ENCODE measurements at places on chromosomes 12 and 14.

DNA sequence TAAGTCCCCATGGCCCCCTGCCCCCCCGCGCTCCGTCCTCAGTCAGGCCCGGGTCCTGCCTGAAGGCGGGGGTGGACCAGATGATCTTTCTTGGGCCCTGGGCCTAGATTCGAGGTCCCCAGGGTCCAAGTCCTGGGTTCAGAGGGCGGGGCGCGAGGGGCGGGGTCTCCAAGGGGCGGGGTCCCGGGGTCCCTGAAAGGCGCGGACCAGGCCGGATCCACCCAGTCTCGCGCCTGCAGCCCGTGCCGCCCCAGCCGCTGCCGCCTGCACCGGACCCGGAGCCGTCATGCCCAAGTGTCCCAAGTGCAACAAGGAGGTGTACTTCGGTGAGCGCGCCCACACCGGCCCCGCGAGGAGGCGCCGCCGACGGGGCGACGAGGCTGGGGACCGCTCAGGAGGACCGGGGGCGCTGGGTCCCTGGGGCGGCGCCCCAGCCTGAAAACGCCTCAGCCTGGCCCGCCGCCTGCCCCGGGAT lies 325 bp downstream of the CRIP1 start:
- DNase-seq = peak; percentile 72

DNA sequence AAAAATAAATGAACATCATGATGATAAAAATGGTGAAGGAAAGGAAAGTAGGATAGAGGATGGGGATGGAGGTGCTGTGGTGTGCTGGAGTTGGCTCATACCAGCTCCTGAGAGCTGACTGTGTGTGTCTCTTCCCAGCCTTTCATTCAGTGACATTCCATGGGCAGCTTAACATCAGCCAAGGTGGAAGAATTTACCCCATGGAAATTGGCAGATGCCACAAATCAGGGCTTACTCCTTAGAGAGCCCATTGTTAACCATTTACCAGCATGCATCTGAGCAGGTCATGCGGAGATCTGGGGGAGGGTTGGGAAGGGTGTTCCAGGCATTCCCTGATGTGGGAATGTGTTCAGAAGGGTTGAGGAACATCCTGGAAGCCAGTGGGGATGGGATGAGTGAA lies 164.7 kb upstream of the MYL2 start:
- DNase-seq = no peak

GRCh38 chr14:101819251-101819990 lies 57.9 kb downstream of the PPP2R5C start:
- DNase-seq = peak; percentile 82

DNA sequence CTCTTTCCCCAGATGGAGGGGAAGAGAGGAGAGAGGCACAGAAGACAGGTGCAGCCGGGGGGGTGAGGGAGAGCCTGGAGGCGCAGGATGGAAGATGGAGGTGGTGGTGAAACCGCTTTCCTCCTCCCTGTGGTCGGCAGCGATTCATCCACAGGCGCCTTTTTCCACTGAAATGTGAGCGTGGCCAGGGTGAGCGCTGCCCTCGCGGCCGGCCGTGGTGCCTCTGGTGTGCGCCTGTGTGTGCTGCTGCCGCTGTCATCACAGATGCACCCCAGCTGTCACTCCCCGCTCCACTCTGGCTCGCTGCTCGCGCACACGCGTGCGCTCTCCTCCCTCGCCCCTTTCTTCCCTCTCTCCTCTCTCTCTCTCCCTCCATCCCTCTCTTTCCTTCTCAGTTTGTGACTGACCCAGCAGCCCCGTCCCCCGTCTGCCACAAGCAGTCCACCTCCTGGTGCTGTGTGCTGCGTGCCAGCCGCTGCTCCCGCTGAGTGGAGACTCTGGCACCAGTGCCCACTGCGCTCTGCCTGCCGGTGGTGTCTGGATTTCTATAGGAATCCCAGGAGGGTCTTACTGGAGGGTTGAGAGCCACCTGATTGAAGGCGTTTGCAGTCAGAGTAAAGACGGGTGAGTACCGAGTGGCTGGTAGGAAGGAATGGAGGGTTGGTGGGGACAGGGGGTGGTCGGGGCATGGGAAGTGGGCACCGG lies at the start of gene LRTM2:
Gene LRTM2 (plus strand): TSS at position 375 of the 705 bp plus-strand sequence. CDS start 7,584 bp downstream, outside the sequence.
- DNase-seq = no peak

- no peak for DNase-seq
Observed at GRCh38 chr12:90836689-90837088, 118.3 kb downstream of the CCER1 start.

- DNase-seq = no peak
Observed at GRCh38 chr12:53128780-53129569, 25.7 kb downstream of the SOAT2 start.

- DNase-seq = no peak
Observed at GRCh38 chr12:98737322-98737712, 92.2 kb downstream of the APAF1 start.

DNA sequence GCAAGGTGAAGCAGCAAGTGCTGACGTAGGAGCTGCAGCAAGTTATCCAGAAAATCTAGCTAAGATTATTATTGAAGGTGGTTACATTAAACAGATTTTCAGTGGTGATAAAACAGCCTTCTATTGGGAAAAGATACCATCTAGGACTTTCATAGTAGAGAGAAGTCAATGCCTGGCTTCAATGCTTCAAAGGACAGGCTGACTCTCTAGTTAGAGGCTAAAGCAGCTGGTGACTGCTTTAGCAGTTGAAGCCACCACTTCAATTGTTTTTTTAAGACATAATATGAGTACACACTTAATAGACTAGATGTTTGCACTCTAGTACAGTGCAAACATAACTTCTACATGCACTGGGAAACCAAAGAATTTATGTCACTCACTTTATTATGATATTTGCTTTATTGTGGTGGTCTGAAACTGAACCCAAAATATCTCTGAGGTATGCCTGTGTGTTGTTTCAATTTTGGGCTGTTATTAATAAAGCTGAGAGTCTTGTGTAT lies 1026.9 kb upstream of the FOXG1 start:
- DNase-seq = no peak

DNA sequence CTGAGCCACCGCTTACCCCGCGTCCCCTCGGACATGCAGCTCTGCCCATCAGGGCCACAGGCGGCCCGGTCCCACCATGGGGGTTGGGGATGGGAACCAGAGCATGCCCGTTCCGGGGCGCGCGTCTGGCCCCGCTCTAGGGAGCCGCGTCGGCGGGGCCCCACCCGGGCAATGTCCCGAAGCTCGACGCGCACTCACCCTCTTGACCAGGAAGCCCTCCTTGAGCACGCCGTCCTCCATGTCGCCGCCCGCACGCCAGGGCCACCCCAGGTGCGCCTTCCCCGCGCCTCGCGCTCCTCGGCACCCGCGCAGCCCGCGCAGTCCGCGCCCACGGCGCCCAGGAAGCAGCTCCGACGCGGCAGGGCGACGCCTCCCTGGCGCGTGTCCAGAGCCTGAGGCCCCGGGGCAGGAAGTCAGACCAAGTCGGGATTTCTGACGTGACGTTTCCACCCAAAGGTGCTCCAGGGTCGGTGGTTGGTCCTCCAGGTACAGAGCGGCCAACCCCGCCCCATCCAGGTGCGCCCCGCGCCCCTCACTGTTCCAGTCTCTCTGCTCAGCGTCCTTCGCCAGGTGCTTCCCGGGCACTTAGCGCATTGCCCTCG lies at the start of gene PLEK2:
Gene PLEK2 (minus strand): TSS at position 346 of the 602 bp plus-strand sequence. CDS start 106 bp downstream, at position 240.
- peak; percentile 73 for DNase-seq

GRCh38 chr12:11812241-11812585 lies 162.7 kb downstream of the ETV6 start:
- DNase-seq = no peak

DNA sequence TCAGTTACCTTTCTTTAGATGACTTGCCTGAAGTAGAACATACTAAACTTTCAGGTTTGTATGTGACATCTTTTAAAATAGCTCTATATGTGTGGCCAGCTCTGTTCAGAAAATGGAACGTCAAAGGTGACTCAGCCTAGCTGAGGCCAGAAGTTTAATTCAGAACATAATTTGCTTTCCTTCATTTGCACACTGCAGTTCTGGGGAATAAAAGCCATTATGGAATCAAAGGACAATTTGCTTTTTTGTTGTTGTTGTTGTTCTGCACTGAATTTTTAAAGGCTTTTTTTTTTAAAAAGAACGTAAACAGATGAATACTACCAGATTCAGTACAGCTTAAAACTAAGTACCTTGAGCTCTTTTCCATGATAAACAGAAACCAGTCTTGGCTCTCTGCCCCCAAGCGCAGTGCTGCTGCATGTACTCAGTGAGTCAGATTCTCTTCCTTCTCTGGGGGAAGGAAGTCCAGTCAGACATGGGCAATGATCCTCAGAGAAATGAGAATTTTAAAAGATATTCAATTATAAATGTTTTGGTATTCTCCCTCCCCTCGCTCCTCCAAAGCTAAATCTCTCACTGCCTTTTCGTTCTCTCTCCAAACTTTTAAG lies 644.2 kb downstream of the NOVA1 start:
- DNase-seq = no peak

Data from CD4-positive, alpha-beta T cell treated with Interleukin-6 for 4 hours (primary cell).